Midbrain (tissue), 1 donor: ENCODE measurements at places on chromosomes 4 and X.

DNA sequence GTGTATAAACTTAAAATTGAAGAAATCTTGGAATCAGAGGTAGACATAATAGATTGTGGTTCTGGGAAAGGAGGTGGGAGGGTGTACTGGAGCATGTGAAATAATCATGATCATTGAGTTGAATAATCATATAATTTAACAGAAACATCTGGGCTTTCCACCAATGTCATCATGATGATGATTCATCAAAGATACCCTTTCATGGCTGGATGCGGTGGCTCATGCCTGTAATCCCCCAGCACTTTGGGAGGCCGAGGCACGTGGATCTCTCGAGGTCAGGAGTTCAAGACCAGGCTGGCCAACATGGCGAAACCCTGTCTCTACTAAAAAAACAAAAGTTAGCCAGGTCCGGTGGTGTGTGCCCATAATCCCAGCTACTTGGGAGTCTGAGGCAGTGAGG is 6.7 kb upstream of the RUFY3 start:
- DNase-seq, result no peak

- DNase-seq, result no peak
These were observed 1639.6 kb upstream of the PCDH10 start for GRCh38 chr4:131509521-131509920.

GRCh38 chr4:22462688-22463087 is 53.2 kb downstream of the ADGRA3 start:
- DNase-seq, result no peak

- no peak for DNase-seq
These were observed 6.2 kb downstream of the FGB start for GRCh38 chr4:154569028-154569427.

DNA sequence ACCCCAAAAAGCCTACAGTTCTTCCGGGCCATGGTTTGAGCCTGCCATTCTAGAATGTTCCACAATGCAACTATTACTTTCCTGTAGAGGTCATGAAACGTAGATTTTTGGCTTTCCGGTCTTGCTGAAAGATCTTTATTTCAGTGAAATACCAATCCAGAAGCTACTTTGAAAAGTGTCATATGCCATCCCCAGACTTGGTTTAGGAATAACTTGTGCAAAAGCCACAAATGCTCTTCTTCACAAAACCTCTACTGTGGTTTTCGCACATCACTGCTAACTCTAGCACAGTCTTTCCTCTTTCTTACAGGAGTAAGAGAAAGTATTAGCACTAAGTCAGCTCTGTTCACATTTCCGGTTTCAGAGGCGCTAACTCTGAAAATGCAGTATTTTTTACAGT is 12.7 kb upstream of the CD40LG start:
- no peak for DNase-seq

GRCh38 chrX:44291468-44292092 is 51.9 kb downstream of the EFHC2 start:
- no peak for DNase-seq

DNA sequence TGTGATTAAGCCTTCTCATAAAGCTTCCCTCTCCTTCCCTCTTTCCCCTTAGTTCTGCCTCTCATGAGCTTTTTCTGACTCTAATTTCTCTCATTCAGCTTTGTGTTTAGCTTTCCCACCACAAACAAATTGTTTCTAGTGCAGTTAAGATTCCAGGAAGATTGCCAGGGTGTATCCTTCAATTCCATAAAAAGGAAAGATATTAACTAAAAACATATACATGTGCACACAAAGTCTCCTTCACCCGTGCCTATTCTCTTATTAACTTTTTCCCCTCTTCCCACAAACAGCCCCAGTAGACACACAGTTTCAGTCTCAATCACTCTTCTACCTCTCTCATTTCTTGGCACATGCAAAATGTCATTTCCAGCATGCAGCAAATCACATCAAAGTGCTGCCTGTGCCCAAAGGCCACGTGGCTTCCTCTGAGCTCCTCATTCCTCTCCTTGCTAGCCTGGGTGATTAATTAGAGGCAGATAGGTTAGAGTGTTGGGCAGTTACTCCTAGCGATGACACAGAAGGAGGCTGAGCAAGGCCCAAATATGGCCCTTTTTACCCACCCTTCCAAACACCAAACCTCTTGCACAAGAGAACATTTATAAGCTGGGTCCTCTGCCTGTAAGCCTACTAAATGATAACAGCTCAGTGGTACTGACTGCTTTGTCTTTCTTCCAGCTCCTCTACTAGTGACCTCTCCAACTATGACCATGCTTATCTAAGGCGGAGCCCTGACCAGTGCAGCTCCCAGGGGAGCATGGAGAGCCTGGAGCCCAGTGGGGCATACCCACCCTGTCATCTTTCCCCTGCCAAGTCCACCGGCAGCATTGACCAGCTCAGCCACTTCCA is 159.6 kb downstream of the SOWAHB start:
- no peak for DNase-seq

- DNase-seq, result peak; percentile 45
These were observed 657 bp downstream of the TCEAL8 start for GRCh38 chrX:103254171-103254824.

DNA sequence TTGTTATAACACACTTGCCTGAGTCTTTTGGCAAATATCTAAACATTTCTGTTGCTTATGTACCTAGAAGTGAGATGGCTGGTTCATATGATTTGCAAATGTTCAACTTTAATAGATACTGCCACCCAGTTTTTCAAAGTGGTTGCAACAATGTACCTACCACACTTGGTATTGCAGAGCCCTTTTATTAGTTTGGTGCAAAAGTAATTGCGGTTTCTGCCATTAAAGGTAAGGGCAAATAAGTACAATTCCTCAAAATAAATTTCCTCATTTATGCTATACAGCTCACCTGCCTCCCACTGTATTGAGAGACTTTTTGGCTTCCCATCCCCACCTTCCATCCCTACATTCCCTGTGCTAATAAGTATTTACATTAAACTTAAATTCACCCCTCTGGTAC is 47.7 kb upstream of the COL25A1 start:
- DNase-seq, result no peak

DNA sequence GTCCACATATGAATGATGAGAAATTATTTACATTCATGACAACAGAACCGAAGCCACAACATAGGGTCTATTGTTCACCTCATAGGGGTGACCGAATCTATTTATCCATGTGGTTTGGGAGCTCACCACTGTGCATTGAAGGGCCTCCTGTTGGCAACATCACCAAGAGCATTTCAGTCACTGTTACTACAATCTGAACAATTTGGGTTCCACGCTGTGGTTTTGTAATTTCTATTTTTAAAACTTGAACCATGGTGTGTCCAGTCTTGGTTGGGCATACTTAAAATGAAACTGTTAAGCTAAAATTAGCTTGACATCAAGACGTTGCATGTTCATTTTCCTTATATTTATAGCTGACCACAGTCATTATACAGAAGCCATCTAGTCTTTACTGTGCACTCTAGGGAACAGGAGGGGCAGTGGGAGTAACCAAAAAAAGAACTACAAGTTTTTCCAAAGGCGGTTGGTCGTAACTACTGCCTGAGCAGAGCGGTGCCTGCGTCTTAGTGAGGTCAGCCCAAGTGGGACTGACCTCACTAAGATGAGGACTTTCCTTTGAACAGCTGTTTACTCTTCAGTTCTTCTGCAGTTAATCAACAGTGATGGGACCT is 192.1 kb downstream of the SPRY1 start:
- DNase-seq, result no peak

DNA sequence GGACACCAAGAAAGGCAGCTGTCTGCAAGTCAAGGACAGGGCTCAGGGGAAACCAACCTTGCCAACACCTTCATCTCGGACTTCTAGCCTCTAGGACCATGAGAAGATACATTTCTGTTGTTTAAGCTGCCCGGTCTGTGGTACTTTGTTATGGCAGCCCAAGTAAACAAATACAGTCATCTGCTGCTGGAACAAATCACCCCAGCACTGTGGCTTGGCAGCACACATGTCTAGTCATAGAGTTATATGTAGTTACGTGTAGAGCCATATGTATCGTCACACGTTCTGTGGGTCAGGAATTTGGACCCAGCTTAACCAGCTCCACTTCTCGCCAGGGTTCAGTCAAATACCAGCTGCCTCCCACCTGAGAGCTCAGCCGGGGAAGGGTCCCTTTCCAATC is 2.5 kb downstream of the HTT-AS start:
- DNase-seq, result no peak

GRCh38 chr4:128863312-128864075 is 54.0 kb downstream of the JADE1 start:
- peak; percentile 77 for DNase-seq
